ENCODE measurements at places on chromosomes 13 and 19.

DNA sequence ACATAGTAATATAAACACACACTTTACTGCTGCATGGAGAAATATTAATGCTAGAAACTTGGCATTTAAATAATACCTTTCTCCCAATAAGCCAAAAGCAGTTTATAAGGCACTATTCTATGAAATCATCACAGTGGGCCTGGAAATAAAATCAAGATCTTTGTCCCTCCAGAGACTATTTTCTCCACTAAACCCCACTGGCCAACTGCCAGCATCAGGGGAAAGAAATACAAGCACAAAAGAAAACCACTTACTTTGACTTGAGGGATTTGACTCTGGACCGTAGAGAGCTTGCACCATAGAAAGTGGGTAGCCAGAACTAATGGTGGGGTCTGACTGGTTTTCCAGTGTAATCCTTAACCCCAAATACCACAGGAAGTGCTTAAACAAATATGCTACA lies 71.9 kb downstream of the DCLK1 start:
- DNase-seq, result no peak

DNA sequence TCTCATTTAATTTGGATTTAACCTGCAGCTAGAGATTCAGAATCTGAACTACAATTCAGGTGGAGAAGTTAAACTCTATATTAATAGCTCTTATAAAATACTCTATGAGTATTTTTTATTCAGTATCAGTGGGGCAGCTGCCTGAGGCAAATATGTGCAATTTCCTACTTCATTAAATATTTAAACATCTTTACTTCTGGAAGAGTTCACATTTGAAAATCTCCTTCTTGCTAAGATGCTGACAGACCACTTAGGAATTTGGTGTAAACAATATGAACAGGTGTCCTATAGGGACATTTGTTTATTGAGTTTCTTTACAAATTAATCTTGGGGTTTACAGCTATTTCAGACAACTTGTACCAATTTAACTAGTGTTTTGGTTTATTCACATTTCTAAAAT lies 20.4 kb downstream of the STARD13 start:
- DNase-seq, result no peak

GRCh38 chr13:96431044-96431581 lies 341.2 kb downstream of the HS6ST3 start:
- DNase-seq, result no peak

DNA sequence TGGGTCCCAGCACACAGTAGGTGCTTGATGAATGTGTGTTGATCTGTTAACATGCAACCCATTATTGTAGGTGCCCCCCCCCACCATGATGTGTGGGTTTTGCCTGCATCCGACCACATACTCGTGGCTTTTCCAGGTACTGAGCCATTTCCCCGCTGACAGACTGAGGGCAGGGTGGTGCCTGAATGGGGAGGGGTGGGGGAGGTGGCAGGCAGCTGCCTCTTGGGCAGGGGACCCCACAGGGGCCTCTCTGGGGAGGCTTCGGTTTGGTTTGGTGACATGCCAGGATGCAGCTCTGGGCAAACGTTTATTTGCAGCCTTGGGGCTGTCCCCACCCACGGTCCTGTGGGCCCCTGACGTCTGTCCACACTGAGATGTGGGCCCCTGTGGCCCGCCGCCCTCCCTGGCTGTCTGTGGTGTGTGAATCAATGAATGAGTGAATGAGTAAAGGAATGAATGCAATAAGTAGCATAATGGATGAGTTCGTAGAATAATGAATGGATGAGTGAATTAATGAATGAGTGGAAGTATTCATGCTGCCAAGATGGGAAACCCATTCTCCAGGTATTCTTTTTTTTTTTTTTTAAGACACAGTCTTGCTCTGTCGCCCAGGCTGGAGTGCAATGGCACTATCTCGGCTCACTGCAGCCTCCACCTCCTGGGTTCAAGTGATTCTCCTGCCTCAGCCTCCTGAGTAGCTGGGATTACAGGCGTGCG lies 9.0 kb upstream of the JUND start:
- DNase-seq, result no peak

GRCh38 chr13:75353781-75354193 lies 128.2 kb downstream of the TBC1D4 start:
- DNase-seq, result no peak

DNA sequence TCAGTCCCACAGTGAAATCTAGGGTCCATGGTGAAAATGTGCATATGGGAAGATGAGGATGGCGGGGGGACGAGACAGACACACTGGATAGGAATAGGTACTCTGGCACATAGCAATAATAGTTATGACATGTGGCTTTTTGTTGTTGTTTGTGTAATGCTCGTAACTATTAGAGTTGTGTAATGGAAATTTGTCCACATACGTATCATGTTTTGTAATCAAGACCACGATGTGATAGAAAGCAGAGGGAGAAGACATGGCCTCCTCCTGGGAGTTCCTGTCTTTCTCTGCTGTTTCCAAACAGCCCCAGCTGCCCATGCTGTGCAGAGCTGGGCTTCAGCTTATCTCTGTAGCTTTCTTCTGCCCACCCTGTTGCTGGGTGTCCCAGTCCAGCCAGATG lies 185.3 kb upstream of the TMTC4 start:
- DNase-seq, result no peak

DNA sequence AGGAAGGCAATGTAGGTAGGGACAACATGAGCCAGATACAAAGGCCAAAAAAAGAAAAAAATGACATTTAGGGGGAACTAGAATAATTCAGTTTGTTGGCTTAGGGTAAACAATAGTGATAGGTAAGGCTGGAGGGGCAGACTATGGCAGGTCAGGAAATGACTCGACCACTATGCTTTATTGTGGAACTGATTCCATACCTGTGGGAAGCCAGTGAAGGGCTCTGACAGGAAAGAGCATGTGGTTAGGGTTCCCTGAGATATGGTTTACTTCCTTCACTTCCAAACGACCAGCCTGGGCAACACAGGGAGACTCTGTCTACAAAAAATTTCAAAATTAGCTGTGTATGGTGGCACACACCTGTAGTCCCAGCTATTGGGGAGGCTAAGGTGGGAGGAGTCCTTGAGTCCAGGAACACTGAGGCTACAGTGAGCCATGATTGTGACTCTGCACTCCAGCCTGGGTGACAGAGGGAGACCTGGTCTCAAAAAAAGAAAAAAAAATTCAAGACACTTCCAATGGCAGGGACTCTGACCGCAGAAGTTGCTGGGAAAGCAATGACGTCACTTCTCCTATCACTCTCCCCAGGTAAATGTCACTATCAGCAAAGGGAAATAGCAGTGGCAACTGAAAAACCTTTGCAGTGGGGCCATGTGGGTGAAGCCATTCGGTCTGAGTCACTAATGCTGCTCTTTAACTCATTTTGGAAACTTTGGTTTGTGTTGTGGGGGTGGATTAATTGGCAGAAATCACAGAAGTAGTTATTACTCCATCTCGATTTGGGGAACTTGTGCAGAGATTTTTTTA lies 192.8 kb upstream of the TSC22D1 start:
- no peak for DNase-seq

DNA sequence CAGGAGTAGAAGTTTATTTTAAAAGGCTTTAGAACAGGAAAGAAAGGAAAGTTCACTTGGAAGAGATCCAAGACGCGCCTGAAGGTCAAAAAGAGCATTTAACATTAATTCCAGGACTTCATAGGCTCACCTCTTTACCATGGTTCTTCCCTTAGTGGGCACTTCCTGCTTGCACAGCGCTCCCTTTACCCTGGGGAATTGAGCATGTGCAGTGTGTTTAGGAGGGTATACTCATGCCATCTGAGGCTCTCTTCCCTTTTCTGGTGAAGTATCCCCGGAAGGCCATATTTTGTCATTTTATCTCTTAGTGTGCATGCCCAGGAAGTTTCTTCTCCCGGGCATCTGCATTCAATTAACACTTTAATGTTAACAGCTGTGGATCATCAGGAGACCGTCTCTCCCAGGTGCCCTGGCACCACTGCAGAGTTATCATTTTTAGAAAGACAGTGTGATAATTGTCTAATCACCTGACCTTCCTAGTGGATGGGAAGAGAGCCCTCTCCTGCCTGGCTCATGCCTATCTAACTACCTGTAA lies 66.1 kb upstream of the ABCC4 start:
- DNase-seq, result no peak

DNA sequence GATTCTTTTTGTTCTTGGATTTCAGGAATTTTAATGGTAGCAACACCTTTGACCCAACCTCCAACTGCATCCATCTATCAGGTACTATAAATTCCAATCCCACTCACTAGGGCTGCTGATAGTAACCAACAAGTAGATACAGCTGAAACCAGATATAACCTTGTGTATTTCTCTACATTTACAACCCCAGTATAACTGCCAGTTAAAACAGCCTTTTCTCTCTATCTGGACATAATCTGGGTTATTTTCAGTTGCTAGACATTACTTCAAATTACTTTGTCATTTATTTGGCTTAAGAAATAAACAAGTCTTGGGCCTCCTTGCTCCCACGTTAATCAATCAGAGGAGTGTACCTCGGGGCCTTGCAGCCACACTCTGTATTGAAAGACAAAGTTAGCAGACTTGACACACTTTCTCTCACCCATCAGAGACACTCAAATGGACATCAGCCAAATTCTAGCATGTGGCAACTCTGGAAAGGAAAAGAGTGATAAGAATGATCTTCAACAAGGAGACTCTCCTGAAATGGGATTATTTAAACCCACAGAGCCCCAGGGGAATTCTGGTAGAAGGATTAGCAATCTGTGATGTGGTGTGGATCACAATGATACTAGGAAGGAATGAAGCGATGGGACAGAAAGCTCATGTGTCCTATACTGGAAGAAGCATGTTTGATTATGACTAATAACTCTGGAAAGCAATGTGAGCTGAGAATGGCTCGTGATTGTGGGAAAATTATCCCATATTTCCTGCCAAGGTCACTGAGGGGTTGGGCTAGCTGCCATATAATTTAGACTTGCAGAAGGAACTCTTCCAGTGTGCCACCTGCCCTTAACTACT lies 157.5 kb downstream of the FLT1 start:
- no peak for DNase-seq

- DNase-seq, result no peak
These were observed 79.7 kb upstream of the MBNL2 start for GRCh38 chr13:97142452-97142851.

GRCh38 chr13:49022472-49023144 lies 46.9 kb downstream of the FNDC3A start:
- DNase-seq, result no peak

GRCh38 chr19:39352381-39353255 lies 10.4 kb downstream of the SAMD4B start:
- no peak for DNase-seq

DNA sequence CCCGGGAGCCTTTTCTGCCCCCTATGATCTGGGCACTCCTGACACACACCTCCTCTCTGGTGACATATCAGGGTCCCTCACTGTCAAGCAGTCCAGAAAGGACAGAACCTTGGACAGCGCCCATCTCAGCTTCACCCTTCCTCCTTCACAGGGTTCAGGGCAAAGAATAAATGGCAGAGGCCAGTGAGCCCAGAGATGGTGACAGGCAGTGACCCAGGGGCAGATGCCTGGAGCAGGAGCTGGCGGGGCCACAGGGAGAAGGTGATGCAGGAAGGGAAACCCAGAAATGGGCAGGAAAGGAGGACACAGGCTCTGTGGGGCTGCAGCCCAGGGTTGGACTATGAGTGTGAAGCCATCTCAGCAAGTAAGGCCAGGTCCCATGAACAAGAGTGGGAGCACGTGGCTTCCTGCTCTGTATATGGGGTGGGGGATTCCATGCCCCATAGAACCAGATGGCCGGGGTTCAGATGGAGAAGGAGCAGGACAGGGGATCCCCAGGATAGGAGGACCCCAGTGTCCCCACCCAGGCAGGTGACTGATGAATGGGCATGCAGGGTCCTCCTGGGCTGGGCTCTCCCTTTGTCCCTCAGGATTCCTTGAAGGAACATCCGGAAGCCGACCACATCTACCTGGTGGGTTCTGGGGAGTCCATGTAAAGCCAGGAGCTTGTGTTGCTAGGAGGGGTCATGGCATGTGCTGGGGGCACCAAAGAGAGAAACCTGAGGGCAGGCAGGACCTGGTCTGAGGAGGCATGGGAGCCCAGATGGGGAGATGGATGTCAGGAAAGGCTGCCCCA lies 8.5 kb upstream of the CEACAM7 start:
- no peak for DNase-seq

- DNase-seq, result no peak
These were observed 199.7 kb upstream of the TSHZ3 start for GRCh38 chr19:31548941-31549340.

- no peak for DNase-seq
These were observed 2.5 kb downstream of the USP12 start for GRCh38 chr13:27168906-27169657.

Measured in anterior cingulate cortex (tissue), 58 donors.